ENCODE measurements at places on chromosomes 3 and 15.

- DNase-seq: no peak
These were observed 12.9 kb downstream of the SEC11A start for GRCh38 chr15:84702961-84703482.

DNA sequence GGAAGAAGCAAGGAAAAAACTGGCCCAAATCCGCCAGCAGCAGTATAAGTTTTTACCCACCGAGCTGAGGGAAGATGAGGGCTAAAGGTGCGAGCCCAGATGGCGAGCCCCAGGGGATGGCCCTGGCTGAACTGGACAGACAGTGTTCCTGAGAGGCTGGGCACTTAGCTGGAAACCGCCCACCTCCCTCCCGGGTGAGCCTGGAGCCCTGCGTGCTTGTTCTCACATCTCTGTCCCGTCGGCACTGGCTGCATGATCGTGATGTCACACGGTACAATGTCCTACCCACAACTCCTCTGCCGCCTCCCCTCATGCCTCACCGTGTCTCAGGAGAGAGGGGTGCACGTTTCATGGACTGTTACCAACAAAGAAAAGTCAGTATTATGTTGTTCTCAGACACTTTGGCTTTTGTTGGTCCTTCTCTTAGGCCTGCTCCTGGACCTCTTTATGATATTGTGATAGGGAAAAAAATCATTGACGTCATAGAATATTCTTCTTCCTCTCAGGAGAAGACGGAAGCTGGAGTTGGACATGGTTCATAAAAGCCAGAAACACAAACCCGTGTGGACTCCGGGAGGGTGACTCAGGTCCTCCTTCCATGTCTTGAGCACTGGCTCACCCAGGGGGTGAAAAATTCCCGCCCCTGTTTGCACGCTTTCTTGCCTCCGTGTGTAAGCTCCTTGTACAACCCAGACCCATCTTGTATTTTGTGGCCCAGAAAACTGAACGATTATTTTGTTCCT, 201.8 kb upstream of the TPM1 start:
- DNase-seq: no peak

GRCh38 chr3:5186089-5186857, 1.2 kb upstream of the EDEM1 start:
- no peak for DNase-seq

- no peak for DNase-seq
These were observed 67.2 kb upstream of the ATP2C1 start for GRCh38 chr3:130826516-130827182.

- DNase-seq: no peak
These were observed 981.9 kb downstream of the TUSC7 start for GRCh38 chr3:117691526-117691925.

Measured in stimulated activated CD8-positive, alpha-beta memory T cell treated with anti-CD3 and anti-CD28 coated beads, Interleukin-12 subunit alpha, Interleukin-12 subunit beta, amount 100 ng/mL, for 4 hours (primary cell).